ENCODE measurements at places on chromosomes 12 and 14.

GRCh38 chr12:12870465-12870864 lies 20.9 kb upstream of the GPRC5A start:
- no peak for DNase-seq

GRCh38 chr12:44397631-44398030 lies 478.5 kb downstream of the NELL2 start:
- no peak for DNase-seq

- DNase-seq: no peak
Observed at GRCh38 chr14:61699027-61699426, 3.7 kb downstream of the HIF1A start.

DNA sequence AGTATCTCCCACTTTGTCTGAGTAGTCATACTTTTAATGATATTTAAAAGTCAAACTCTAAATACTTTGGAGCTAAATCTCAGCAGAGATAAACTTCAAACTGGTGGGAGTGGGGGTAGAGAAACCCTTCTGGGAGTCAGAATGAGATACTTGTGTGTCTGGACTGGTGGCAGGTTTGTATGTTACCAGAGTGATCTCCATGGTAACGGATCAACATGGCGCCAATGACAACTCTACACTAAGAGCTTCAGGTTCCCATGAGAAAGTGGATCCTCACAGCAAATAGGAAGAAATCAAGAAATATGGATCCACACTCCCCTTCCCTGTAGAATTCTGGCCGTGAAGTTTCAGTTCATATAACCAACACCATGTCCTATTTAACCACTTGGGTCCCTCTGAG lies 121.9 kb downstream of the ETV6 start:
- DNase-seq: no peak

GRCh38 chr14:45426685-45427282 lies 173.8 kb upstream of the MIS18BP1 start:
- no peak for DNase-seq

DNA sequence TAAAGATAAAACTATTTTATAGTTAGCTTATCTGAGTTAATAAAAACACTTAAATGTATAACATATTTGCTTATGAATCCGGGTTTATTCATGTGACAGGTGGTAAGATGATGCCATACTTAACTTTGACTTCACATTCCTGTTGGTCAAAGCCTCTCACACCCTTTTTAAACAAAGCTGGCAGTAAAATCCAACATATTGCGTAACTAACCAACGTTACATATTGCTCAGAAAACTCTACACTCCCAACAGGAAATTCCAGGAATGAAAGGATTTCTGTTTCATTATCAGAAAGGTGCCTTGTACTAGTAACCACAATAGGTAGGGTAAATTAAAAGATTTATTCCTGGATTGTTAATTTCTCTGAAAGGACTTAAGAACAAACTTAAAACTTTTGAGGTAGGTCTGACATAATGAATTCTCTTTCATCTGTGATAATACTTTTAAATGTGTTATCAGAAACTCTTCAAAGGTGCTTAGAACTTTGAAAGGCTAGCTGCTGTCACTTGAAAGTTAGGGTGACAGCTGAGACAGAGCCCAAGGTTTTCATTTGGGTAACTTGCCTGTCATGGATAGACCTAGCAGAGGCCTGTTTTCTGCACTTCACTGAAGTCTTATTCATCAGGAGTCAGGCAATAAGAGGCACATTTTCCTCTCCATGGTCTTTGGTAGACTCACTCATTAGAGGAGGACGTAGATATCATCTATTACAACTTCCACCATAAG lies 23.8 kb upstream of the CATSPERB start:
- DNase-seq: no peak
